ENCODE measurements at places on chromosomes 1 and 21.

DNA sequence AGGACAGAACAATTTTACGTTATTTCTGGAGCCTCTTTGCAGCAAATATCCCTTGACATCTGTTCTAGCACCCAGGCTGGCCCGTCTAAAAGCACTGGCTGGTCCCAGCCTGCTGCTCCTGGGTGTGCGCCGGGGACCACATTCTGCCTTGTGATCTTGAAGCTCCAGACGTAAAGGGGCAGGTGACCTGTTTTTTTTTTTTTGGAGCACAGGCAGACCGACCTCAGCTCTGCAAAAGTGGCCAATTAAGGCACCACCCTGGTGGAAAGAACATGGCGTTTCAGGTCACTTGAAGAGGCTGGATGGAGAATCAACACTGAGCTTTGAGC, 13.8 kb upstream of the CAMTA1 start:
- DNase-seq = no peak

DNA sequence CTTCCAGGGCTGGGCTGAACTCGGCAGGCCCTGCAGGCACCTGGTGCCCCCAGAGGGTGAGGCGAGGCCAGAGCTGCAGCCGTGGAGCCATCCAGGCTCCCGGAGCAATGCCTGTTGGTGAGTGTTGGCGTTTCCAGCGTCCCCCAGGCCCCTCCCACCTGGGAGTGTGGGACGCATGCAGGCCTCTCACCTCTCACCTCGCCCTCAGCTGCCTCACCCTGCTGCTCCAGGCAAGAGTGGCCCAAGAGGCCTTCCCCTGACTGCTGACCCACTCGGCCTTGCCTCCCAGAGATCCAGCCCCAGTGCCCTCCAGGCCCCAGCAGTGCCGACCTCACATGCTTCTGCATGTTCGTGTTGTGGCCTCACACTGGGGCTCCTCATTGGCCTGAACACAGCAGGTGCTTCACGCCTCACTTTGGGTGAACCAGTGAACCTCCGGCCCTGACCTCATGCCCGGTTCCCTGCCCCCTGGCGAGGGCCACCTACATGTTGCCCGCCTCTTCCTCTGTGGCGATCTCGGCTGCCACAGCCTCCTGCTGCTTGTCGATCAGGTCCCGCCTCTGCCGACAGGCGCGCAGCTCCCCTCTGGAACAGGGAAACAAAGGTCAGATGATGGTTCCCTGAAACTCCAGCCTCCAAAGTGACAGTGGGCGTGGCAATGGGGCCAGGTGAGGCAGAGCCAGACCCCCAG, 17.0 kb downstream of the CFAP74 start:
- no peak for DNase-seq

GRCh38 chr1:111948209-111949171, 41.0 kb downstream of the KCND3 start:
- no peak for DNase-seq

GRCh38 chr1:184768467-184768866, 13.8 kb upstream of the EDEM3 start:
- no peak for DNase-seq

GRCh38 chr1:230784163-230784562, 37.0 kb downstream of the CAPN9 start:
- DNase-seq = peak; percentile 65

DNA sequence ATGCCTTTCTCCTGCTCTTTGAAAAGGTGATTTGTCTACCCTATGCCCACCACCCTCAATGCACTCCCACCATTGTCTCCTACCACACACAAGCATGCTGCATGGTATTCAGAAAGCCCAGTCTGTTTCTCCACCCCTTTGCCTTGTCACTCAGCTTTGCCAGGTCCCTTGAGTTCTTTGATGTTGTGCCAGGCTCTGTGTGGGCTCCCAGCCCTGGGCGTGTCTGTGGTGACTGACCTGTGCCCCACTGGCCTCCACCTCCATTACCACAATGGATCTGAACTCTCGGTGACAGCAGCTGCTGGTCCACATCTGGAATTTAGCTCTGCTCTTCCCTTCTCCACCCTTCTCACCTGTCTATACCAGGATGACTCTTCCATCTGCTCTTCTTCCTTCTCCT, 34.9 kb downstream of the ATP2B4 start:
- DNase-seq = no peak

DNA sequence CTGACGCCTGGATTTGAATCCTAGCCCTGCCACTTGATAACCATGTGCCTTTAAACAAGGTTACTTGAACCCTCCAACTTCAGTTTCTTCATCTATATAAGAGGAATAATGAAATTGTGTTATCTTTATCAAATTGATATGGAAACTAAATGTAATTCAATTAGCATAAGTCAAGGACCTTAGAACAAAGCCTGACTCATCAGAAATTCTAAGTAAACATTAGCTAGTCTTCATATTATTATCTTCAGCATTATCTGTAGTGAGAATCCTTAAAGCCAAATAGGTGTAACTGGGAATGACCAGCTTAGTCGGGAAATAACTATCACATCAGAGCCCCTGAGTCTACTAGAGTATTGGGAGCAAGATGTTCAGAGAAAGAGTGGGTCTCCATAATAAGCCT, 6.6 kb downstream of the SELL start:
- DNase-seq = no peak

GRCh38 chr1:68347415-68347814, 102.3 kb downstream of the RPE65 start:
- DNase-seq = no peak
